ENCODE measurements at places on chromosomes 2 and 18.
A peak's percentile ranks its signal among the peaks of the same experiment; 100 is the strongest.

GRCh38 chr18:3449512-3450011 is 410 bp upstream of the TGIF1 start:
- peak; percentile 75 for DNase-seq

DNA sequence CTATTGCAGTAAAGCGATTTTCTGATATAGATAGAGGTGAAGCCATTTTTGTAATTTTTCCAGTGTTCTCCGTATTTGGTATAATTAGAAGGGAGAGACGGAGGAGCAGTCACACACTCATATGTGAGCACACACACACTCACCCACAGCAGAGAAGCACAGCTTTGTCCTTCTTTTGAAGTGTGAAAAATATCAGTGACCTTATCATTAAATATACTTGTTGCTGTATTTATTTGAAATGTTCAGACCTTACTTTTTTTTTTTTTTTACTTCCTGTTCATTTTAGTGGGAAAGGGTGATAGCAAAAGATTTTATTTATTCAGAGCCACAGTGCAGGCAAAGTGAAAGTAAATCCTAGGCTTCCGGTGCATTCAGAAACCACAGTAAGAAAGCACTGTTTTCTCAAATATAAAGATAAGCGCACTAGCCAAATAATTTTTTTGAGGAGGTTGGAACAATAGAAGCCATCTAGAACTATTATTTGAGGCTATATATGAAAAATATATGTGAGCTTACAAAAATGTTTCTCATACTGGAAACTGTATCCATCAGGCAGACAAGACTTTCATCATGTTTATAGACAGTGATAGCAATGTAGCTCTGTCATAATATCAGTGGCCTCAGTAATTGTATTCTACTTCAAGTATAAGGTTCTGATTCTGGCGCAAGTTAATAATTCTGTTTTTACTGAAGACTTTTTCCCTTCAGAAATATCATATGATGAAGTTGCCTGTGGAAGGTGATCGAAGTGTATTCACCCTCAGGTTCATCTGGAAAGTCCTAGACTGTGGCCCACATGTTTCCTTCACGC is 37.2 kb downstream of the TSHZ1 start:
- peak; percentile 50 for DNase-seq

DNA sequence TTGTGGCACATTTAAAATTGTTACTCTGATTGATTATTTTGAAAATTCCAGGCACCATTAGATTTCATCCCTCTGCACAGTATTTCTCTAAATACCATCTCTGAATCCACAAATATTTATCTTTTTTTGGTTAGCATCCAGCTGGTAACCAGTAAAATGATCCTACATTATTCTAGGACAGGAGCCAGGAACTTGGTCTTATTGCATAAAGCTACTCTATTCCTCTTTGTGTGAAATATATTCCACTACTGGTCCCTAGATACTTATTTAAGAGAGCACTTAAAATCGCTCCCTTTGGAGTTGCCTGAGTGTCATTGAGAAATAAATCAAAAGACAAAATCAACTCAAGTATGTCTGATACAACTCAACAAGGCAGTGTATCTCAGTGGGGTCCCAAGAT is 7.4 kb upstream of the MBOAT2 start:
- DNase-seq: no peak

- DNase-seq: no peak
Observed at GRCh38 chr2:238450440-238450861, 23.7 kb downstream of the ASB1 start.

- DNase-seq: no peak
Observed at GRCh38 chr2:55114597-55114996, 64.3 kb upstream of the RTN4 start.

GRCh38 chr2:12099374-12099773 is 352.9 kb downstream of the LPIN1 start:
- DNase-seq: no peak

DNA sequence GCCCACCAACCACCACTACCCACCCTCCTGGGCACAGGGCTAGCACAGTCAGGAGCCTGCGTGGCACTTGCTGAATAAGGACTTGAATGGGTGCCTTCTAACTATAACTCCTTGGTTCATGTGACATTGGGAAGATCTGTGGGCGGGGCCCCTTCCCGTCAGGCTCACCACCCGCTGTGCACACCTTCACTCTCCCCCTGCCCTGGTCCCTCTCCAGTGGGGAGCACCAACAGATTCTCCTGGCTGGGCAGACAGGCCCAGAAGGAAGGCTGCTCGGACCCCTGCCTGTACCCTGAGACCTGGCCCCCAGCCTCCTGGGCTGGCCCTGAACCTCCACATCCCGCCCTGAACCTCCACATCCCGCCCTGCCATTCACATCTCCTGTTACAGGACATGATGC is 33.4 kb upstream of the POMC start:
- DNase-seq: no peak

DNA sequence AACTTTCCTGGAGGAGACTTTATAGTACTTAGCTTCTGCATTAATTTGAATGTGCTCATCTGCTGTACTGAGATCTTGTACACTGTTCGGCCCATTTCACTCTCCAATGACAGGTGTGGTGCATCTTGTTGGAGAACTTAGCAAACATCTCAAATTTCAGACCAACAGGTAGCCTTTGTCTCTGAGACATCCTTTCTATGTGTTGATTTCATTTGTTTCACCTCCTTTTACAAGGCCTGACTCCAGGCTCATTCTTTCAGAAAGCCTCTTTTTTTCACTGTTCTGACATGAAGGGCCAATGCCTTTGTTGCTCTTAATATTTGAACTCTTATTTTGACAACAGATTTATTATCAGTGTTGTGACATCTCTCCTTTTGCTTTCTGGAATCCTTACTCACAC is 271.8 kb upstream of the FANCL start:
- no peak for DNase-seq

- DNase-seq: no peak
Observed at GRCh38 chr18:55041366-55041765, 82.1 kb upstream of the CCDC68 start.

DNA sequence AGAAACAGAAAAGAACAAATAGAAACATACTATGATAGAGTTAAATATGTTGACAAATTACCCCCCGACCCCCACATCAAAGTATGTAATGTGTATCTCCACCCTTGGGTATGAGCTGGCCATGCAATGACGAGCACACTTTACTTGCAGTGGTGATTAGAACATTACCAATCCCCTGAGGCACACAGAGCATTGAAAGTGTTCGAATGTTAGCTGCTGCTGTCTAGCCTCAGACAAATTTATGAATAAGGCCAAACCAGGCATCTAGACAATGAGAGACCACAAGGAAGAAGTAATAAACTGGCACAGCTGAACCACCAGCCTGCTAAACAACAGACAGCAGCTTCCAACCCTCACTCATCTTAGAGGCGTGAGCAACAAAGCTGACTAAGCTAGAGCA is 380.5 kb downstream of the DSEL start:
- no peak for DNase-seq

DNA sequence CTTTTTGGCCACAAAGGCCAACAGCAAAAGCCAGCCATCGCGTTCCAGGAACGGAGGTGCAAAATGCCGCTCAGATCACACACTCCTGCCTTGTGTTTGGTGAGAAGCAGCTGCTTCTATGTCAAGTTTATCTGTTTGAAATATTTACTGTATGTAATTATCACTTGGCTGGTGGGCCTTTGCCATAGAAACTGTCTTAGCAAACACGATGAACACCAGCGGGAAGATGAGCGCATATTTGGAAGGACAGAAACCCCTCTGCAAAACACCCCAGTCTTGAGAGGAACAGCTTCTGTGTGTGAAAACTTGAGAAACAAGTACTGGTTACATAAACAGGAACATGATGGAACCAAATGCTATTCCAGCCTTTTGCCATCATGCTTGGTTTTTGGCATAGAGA is 59.7 kb downstream of the SCG2 start:
- DNase-seq: no peak

- no peak for DNase-seq
Observed at GRCh38 chr2:210561475-210561874, 5.1 kb downstream of the CPS1 start.

DNA sequence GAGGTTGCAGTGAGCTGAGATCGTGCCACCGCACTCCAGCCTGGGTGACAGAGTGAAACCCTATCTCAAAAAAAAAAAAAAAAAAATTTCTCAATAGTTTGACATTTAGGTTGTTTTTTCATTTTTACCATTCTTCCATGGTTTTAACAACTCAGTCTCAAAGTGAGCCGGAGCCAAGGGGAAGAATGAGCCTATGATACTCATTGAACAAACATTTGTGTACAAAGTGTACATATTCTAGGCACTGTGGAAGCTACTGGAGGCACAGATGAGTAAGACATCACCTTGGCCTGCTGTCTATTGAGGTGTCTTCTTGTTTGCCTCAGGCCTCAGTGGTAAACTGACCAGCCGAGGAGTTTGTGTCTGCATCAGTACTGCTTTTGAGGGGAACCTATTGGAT is 21.9 kb downstream of the CENPO start:
- DNase-seq: no peak

- DNase-seq: peak; percentile 80
Observed at GRCh38 chr2:95043300-95044093, 18.0 kb downstream of the MAL start.

DNA sequence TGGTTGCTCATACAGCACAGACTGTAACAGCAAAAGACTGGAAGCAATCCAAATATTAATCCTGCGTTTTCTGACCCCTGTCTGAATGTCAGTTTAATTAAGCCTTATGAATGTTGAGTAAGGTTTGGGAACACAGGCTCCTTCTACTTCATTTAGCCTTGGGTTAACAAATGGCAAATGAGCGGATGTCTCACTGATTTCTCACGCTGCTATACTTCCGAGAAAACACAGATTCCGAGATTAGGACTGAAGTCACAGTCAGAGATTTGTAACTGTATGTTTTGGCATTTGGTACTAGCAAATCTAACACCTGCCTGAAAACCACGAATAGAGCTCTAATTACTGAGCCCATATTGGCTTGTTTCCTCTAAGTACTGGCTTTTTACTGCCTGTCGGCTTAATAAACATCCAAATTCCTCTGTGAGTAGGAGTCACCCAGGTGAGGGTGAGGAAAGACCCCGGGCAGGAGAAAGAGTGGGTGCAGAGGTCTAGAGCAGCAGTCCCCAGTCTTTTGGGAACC is 10.6 kb downstream of the MC5R start:
- no peak for DNase-seq

DNA sequence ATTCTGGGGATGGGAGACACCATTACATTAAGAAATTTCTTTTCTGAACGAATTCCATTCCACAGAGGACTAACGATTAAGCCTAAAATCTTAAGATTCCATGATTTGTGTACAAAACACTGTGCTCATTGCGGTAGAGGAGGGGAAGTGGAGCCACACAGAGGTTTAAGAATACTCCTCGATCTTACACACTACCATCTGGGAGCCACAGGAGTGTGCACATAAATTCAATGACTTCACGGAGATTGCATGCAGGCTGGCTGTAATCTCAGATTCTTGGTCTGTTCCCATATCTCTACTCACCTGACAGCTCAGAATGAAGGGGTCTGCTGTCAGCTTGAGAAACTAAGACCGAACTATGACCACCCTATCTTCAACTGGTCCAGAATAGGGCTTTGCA is 762 bp downstream of the VPS4B start:
- peak; percentile 10 for DNase-seq

DNA sequence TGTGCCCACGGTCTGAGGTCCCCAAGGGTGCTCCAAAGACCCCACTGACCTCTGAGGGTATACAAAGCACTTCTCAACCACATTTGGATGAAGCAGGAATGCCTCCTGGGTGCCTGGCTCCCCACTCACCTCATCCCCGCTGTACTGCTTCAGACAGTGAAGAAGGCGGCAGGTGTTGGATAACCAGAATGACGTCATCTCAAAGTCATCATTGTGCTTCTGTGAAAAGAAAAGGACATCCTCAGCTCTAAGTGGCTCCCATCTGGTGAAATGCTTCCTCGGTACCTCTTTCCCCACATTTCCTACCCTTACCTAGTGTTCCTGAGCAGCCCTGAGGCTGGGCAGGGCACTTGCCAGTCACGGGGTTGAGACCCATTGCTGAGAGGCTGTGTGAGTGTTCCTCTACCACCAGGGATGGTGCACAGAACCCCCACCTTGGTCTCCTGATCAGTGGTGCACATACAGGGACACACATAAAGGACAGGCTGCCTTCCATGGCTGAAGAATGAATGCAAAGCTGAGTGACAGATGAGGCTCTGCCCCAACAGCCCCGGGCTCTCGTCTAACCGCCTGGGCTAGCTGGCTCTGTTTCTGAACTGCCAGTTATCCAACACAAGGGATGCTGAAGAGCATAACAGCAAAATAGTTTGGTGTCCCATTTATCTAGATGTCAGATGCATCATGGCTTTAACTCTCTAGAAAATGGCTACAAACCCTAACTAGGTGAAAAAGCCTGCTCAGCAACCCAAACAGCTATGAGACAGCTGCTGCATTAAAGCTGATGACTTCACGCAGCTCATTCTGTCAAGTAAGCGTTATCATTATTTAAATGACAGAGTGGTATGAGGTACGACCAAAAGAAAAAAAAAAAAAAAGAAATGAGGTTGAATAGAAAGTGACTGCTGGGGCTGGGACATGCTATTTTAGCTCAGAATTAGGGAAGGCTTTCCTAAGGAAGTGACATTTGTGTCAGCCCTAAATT is 28.2 kb upstream of the ACAA2 start:
- DNase-seq: no peak

- DNase-seq: no peak
Observed at GRCh38 chr2:99112617-99113016, 28.9 kb upstream of the C2orf15 start.

- no peak for DNase-seq
Observed at GRCh38 chr18:79389689-79390088, 6.0 kb upstream of the NFATC1 start.

- DNase-seq: no peak
Observed at GRCh38 chr2:77328134-77328931, 193.8 kb downstream of the LRRTM4 start.

DNA sequence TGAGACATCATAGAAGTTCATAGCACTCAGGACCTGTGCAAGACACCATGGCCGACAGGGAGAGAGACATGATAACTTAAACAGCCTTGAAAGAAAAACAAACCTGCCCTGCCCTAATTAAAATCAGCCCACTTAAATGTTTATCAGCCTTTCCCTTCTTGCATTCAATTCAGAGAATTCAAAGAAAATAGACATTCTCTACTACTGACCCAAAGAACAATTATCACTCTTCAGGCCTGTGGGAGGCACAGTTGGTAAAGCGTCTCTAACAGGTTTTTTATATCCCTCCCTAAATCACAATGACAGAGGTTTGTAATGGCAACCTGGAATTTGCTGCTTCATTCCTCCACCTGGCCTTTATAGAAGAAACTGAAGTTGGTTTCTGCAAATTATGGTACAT is 1.7 kb downstream of the CDK15 start:
- no peak for DNase-seq

DNA sequence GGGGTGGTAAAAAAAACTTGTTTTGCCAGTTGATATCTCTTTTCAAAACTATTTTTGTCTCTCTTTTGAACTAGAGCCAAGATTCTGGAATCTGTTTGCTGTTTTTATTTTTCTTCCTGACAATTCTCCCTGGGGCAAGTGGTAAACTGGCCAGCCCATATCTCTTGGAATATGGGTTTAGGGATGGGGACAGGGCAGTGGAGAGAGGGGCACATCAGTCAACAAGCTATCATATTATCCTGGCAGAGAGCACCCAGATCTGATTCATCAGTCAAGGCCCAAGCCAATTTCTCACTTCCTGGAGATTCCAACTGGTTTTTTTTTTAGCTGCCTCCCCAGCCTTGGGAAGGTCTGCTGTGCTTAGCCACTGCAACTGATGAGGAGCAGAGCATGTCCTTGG is 52.3 kb downstream of the ARHGAP28 start:
- peak; percentile 19 for DNase-seq

- DNase-seq: peak; percentile 55
Observed at GRCh38 chr2:197011801-197012641, 85.5 kb upstream of the PGAP1 start.
